ENCODE measurements at places on chromosomes 11 and 22.
A peak's percentile ranks its signal among the peaks of the same experiment; 100 is the strongest.

- DNase-seq = no peak
Measured at GRCh38 chr11:44987506-44987905, 36.8 kb upstream of the TP53I11 start.

- no peak for DNase-seq
Measured at GRCh38 chr11:37908219-37908548, 1310.1 kb upstream of the RAG2 start.

GRCh38 chr11:119626197-119626841, 102.7 kb downstream of the NECTIN1 start:
- no peak for DNase-seq

GRCh38 chr22:35978889-35979288, 49.7 kb downstream of the RBFOX2 start:
- no peak for DNase-seq

- no peak for DNase-seq
Measured at GRCh38 chr22:28795932-28796856, 4.2 kb downstream of the XBP1 start.

- no peak for DNase-seq
Measured at GRCh38 chr11:122306831-122307391, 190.9 kb upstream of the BLID start.

- no peak for DNase-seq
Measured at GRCh38 chr11:56089697-56090096, 3.4 kb upstream of the OR8I2 start.

DNA sequence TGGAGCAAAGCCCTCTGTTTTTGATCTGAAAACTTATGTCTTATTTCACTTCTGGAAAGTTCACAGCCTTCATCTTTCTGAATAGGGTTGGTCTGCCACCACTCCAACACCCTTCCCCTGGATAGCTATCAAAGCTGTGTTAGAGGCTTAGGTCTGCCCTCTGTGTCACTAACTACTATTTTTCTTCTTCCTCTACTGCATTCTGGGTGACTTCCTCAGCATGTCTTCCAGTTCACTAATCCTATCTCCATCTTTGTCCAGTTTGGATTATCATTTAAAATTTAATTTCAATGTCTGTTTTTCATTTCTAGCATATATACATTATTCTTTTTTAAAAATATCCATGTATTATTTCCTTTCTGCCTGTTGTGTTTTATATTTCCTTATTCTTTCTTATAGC, 84.6 kb downstream of the ZNRF3 start:
- DNase-seq = no peak

- no peak for DNase-seq
Measured at GRCh38 chr22:33328789-33329296, 270.7 kb upstream of the SYN3 start.

DNA sequence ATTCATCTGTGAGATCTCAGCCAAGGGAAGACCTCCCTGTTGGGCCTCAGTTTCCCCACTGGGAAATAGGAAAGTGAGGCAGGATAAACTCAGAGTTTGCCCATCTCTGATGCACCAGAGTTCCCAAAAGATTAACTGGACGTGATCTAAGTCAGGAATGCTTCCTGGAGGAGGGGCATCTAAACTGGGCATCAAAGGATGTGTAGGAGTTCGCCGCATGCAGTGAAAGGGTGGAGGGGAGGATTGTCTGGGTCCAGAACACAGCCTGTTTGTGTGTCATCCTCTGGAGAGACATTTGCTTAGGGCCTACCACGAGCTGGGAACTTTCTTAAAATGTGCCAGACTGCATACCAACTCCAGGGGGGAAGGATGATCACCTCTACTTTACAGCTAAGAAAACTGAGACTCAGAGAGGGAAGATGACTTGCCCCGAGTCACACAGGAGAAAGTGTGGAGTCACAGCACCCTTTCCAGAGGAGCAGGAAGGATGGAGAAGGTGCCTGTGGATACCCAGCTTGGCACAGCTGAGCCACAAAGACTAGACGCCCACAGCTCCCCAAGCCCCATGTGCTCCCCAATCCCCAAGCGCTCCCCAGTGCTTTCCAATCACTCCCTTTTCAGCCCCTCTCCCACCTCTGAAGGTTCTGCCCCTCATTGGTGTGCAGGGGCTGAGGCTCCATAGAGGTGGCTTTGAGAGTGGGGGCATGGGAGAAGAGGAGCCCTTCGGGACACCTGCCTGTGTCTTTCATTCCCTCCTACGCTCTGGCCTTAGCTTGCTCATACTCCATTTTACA, 50.1 kb downstream of the MN1 start:
- no peak for DNase-seq

GRCh38 chr11:80586464-80586863, 1145.6 kb upstream of the TENM4 start:
- no peak for DNase-seq

- DNase-seq = no peak
Measured at GRCh38 chr11:9004183-9004926, 554 bp upstream of the NRIP3 start.

DNA sequence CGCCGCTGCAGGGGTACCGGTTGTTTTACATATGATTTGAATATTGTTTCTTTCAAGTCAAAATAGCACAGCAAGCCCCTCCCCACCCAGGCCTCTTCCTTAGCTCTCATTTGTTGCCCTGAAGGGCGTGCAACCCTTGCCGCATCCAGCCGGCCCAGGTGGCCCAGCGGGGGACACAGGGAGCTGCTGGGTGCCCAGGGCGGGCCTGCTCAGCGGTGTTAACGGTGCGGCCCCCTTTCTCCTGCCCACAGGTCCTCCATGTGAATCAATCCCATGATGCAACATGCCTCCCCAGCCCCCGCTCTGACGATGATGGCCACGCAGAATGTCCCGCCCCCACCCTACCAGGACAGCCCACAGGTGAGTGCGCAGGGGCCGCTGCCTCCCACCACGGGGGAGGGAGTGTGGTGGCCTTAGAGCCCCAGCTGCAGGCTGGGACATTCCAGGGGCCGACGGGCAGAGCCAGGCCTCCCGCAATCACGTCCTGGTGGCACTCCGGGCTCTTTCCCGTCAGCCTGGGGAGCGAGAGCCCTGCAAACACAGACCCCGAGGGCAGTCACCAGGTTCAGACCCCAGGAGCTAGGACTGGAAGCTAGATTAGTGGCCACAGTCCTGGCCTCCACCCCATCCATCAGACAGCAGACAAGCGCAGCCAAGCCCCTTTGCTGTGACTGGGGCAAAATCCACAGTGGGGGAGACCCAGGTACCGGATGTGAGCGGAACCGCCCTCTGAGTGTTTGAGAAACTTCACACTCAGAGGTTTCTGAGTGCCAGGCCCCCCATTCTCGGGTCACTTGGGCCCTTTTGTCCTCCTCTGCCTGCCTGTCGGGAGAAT, 144.8 kb downstream of the FEZ1 start:
- DNase-seq = no peak

GRCh38 chr11:19076744-19077589, 16.4 kb upstream of the MRGPRX2 start:
- peak; percentile 27 for DNase-seq

DNA sequence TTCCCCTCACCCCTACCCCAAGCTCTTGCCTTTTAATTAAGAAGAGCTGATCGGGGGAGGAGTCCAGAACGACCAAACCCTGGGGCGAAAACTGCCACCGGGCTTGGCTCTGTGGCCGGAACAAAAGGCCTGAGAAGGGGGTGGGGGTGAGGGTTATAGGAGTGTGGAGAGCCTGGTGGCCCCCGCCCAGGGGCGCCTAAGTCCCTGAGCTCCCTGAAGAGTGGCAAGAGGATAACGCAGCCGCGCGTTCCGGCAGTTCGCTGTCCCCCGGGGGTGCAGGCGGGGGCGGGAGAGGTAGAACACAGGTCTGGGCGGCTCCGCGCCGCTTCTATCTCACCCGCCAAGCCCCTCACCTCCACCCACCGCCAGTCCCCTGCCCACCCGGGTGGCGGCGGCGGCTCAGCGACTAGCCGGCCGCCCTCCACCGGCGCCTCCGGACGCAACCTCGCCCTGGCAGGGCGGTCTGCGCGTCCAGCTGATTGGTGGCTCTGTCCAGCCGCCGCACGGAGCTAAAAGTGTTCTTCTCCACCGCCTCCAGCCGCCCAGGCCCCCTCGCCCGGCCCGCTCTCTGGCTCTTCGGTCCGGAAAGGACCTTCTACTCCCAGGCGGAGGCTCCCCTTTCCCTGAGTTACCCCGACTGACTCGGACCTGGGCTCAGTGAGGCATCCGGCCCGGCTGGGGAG, 18.7 kb upstream of the BDNF start:
- no peak for DNase-seq

GRCh38 chr11:14445542-14446530, 53.8 kb downstream of the COPB1 start:
- DNase-seq = no peak

DNA sequence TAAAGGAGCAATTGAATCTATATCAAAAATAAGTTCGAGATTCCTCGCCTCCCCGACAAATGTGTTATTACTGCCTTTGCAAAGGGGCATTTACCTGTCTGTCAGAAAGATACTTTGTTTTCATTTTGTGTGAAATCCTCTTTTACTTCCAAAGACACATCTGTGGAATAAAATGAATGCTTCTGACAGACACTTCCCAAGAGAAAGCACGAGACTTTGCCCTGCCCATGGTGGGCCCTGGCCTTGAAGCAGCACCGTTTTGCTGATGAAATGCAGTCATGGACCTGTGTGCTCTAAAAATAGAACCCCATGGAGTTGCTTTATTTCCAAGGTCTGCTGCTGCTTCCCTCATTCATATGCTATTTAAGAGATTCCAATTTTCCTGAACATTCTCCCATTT, 85.9 kb upstream of the USP47 start:
- no peak for DNase-seq

DNA sequence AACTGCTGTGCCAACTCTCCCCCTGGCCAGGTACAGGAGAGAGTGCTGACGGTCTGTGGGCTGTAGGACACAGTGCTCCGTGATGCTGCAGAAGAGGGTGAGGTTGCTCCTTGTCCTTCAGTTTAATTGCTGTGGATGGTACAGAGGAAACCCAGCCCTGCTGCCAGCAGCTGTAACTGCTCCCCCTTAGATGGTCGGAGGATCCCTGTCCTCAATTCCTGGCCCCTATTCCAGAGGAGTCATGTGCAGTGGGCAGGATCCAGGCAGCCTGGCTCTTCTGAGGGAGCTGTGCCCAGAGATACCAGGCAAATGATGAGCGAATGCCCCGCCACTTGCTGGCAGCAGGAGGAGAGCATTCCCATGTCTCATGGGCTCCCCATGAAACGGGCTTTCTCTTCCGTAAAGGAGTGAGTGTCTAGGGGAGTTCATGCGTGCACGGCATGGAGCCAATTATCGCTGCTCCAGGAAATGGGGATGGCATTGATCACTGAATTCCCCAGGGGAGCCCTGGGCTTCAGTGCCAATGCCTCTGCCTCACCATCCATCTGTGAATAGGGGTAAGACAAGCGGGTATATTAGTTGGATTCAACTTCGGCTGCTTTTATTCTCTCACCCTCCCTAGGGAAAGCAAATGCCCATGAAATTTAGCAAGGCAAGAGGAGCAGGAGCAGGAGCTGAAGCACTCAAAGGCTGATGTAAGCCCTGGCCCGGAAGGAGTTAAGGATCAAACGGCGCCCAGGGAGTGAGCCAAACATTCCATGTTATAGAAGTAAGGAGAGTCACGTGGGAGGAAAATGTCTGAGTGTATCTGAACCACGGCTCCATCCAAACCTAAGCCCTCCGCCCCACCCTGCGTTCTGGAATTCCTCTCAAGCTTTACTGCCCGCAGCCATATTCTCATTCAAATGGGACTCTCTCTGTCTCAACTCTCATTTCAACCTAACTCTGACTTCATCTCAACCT, 51.0 kb upstream of the CSNK2A3 start:
- no peak for DNase-seq

DNA sequence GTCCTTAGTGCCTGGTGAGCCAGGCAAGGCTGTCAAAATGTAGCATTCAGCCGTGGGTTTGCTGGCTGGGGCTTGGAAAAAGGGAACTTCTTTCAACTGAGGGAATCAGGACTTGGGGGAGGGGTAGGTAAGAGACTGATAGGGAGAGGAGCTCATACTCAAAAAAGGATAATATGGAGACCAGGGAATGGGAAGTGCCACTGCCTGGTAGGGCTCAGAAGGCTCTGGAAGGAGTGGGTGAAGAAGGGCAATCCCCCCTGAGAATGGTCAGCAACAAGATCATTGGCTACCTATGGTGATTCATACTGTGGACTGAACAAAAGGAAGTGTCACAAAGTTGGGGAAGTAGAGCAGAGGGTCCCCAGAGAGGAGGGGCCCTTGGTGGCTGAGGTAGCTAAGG, 1.9 kb downstream of the CNGA4 start:
- DNase-seq = no peak

DNA sequence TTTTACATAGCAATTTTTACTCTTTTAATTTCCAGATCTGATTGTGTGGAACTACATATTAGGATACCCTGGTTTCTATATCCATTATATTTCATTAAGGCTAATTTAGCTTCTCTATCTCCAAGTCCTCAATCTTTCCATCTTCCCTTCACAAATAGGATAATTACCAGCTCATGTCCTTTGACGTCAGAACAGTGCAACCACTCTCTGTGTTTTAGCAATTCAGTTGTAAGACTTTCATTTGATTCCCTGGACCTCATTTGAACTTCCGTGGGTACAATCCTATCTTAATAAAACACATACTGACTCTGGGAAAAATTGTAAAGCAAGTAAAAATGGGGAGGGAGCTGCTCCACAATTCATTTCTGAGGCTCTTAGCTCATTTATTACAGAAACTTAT, 52.8 kb downstream of the FAM76B start:
- no peak for DNase-seq

GRCh38 chr11:2701898-2702434, 2.2 kb upstream of the KCNQ1OT1 start:
- no peak for DNase-seq

DNA sequence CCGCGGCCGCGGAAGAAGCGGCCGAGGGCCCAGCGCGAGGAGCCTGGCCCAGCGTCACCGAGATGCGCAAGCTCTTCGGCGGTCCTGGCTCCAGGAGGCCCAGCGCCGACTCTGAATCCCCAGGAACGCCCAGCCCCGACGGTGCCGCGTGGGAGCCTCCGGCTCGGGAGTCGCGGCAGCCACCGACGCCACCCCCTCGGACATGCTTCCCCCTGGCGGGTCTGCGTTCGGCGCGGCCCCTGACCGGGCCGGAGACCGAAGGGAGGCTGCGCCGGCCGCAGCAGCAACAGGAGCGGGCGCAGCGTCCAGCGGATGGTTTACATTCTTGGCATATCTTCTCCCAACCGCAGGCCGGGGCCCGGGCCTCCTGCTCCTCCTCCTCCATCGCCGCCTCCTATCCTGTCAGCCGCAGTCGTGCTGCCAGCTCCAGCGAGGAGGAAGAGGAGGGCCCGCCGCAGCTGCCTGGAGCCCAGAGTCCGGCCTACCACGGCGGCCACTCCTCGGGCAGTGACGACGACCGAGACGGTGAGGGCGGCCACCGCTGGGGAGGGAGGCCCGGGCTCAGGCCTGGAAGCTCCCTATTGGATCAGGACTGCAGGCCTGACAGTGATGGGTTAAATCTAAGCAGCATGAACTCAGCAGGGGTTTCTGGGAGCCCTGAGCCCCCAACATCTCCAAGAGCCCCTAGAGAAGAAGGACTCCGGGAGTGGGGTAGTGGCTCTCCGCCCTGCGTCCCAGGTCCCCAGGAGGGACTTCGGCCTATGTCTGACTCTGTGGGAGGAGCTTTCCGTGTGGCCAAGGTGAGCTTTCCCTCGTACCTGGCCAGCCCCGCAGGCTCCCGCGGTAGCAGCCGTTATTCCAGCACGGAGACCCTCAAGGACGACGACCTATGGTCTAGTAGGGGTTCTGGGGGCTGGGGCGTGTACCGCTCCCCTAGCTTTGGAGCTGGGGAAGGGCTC, 1.2 kb downstream of the ARHGEF17 start:
- DNase-seq = peak; percentile 38
